ENCODE measurements at places on chromosomes 7 and 10. TPM values are rescaled to one million over a fixed set of nuclear protein-coding genes. Genes with fewer than 3 reads are reported as not detected.

Gene FMC1
- 31.6 TPM for total RNA-seq

Gene CALCR
- not detected for total RNA-seq

Gene ANK3
- total RNA-seq = 0.59 TPM

Gene WEE2
- not detected for total RNA-seq

Gene ANXA8
- total RNA-seq = 35.1 TPM

Gene OGA
- total RNA-seq = 68.1 TPM

Gene RABGEF1
- total RNA-seq = 25.1 TPM

Gene PRKAR2B
- 2.2 TPM for total RNA-seq

Gene ZNF783
- 5.6 TPM for total RNA-seq

Gene ZNF107
- 2.2 TPM for total RNA-seq

Gene NPC1L1
- total RNA-seq = 0.06 TPM

Gene HPS6
- 38.3 TPM for total RNA-seq

Gene STEAP1B
- 0.17 TPM for total RNA-seq

Gene IFIT1B
- total RNA-seq = not detected

Gene FAM241B
- 15.6 TPM for total RNA-seq

Gene SFTPA1
- not detected for total RNA-seq

All from A549 treated with Hydrocortisone at 1 μM for 4 hours (cell line).